ENCODE measurements at places on chromosomes 1 and 21.

GRCh38 chr1:16924919-16925477 lies 3.3 kb downstream of the CROCC start:
- no peak for DNase-seq

- DNase-seq: no peak
Measured at GRCh38 chr21:28464988-28465387, 527.7 kb downstream of the LTN1 start.

DNA sequence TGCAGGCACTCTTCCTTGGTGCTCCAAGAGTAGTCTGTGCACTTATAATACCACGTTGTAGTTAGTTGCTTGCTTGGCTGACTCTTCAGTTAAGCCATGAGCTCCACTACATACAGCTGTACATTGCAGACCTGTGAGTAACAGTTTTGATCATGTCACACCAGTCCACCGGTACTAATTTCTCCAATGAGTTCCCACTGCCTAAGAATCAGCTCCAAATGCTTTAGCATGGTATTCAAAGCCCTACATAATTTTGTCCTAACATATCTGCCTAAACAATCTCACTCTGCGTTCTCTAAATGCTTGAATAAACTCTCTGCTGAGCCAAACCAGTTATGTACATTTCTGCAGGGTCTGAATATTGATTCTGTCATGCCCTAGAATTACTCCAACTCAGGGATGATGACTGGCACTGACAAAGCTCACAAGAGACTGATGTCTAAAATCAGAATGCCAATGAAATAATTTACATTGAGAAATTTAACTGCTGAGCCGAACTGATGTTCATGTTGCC lies 200.7 kb downstream of the LHX8 start:
- no peak for DNase-seq

DNA sequence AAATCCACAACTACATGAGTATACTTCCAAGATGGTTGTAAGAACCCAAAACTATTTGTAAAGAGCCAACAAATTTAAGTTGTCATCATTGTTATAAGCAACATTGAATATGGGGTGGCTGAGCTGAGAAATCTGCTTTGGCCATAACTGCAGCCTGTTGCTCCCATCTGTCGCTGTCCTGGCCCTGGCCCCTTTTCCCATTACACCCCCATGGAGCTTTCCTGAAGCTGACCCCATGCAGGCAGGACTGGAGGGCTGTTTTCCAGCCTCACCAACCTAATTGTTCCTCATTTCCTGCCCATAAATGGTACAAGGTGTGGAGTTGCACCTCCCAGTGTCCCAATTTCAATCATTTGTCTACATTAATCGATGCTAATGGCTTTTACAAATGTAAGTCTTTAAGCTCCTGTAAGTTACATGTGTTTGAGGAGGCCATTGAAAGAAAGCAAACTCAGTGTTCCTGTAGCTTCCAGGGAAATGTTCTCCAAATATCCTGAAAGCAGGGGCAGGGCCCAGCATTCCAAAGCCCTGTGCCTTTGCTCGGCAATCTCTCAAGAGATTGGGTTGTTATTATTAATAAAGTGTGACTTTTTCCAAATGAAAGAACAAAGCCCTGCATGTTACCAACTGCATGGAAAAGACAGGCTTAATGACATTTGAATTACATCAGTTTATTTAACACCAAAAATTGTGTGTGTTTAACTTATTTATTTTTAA lies 545.9 kb downstream of the PLPP3 start:
- no peak for DNase-seq

- DNase-seq: no peak
Measured at GRCh38 chr1:174247472-174247871, 88.2 kb downstream of the RABGAP1L start.

DNA sequence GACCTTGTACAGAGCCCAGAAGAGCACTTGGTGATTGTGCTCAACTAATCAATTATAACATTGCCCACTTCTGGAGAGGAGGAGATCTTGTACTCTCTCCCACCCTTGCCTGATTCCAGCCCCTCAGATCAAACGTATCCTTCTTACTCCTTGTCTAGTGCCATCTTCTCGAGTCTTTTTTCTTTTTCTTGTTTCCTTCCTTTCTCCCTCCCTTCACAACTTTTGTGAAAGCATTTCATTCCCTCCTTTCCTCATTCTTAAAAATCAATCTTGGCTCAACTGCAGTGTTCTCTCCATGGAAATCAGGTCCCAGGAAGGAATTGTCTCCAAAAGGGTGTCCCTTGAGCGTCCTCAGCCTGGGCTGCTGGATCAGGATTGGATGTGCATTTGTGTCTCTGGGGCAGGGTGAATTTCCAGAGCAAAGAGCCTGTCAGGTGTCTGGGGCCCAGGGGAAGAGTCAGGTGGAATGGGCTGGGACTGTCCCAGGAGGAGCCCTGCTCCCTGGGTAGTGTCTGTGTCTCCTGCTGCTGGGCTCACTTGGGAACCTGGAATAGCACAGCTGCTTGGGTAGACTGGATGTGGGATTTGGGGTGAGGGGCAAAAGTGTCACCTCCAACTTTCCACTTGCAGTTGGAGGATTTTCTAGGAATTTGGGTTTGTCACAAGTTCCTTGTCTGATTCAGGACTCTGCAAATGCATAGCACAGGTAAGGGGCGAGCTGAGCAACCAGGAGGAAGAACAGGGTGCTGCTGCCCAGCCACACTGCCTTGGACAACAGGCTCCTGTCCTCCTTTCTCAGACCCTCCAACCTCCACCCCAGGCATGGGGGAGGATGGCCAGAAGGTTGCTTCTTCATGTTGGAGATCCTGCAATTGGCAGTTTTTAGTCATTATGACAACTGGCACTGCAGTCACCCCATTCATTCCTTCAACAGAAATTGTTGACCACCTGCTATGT lies 3.3 kb downstream of the SOX13 start:
- DNase-seq: no peak

GRCh38 chr21:44011579-44012473 lies at the start of gene TRAPPC10:
Gene TRAPPC10 (plus strand): TSS chr21:44012309. CDS start chr21:44012494, 185 bp downstream.
- DNase-seq: peak; percentile 86

GRCh38 chr1:197567442-197567841 lies 207.8 kb downstream of the DENND1B start:
- DNase-seq: no peak

GRCh38 chr1:41240781-41241353 lies 1.2 kb downstream of the SCMH1 start:
- DNase-seq: no peak
